ENCODE measurements at places on chromosomes 1 and 21. TPM values are rescaled to one million over a fixed set of nuclear protein-coding genes. Genes with fewer than 3 reads are reported as not detected.

GRCh38 chr1:13623021-13623637, 39.5 kb downstream of the PDPN start:
- DNase-seq: no peak

Gene CLDN8
- polyA plus RNA-seq: not detected

DNA sequence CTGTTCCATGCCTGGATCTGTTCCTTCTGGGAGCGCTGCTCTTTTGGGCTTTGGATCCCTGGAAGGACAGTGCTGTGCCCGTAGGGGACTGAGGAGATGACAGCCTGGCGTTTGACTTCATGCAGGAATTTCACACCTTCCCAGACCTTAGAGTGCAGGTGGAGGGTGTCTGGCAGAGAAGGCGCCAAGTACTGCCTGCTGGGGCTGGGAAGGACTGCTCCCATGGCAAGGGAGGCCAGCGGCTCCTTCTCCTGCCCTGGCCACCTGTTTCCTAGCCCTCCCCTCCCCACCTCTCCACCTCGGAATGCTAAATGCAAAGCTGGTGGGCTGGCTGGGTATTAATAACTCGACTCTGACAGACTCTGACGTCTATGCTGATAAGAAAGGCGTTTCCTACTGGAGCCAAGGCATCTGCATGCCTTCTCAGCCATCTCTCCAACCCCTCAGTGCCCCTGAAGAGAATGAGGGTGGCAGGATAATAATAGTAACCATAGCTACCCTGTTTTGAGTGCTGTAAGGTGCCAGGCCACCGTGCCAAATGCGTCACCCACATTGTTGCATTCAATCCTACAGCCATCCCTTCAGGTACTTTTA, 17.5 kb upstream of the PDIK1L start:
- DNase-seq: no peak

GRCh38 chr1:225488676-225489075, 60.8 kb upstream of the LBR start:
- no peak for DNase-seq

DNA sequence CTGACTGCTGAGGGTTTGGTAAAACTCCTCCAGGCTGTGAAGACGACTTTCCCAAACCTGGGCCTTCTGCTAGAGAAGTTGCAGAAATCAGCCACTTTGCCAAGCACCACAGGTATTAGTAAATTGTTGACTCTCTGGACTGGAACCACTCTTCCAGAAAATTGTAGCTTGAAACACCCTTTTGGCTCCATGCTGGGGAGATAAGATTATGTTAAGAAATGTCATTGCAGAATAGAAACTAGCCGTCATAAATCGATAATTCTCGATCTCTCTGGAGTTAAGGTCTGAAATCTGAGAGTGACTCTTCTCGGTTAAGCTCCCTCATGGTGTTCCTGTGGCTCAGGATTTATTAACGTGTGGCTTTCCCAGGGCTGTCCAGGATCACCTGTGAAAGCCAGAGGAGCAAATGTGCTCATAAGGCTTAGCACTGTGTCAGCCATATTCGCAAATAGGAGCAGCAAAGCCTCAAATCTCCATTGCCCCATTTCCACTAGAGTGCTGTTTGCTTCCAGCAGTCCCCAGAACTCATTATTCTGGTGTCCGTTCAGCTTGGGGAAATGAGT, 54.6 kb downstream of the ZBTB40 start:
- DNase-seq: no peak

Gene TBX15
- polyA plus RNA-seq: not detected

- no peak for DNase-seq
Measured at GRCh38 chr1:7769673-7770412, 1.3 kb upstream of the VAMP3 start.

Gene RNU1-3
- polyA plus RNA-seq: not detected
